Effector memory CD4-positive, alpha-beta T cell (primary cell): ENCODE measurements at places on chromosomes 3 and 15.

DNA sequence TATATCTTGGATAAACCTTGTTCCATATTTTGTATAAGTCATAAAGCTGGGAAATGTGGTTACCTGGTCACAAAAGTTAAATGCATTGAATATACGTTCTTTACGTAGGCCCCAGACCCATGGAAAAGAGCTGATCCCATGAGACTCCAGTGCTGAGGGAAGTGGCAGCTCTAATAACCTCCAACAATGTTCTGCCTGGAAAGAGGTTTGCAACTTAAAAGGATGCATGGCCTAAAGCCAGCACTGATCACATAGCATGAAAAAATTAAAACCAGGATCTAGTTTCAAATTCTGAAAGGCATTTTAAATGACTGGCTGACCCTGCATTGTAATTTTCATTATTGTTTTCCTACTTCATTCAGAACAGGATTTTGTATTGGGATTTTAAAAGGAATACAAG lies 27.9 kb upstream of the STRIT1 start:
- H3K4me3 ChIP-seq = no peak overlapping the region
- H3K27ac ChIP-seq = no peak overlapping the region
- no peaks in the 10 kb centered on the region for H3K27me3 ChIP-seq
- no peak for DNase-seq
- H3K36me3 ChIP-seq = no peaks in the 10 kb centered on the region
- no peaks in the 10 kb centered on the region for H3K4me1 ChIP-seq

DNA sequence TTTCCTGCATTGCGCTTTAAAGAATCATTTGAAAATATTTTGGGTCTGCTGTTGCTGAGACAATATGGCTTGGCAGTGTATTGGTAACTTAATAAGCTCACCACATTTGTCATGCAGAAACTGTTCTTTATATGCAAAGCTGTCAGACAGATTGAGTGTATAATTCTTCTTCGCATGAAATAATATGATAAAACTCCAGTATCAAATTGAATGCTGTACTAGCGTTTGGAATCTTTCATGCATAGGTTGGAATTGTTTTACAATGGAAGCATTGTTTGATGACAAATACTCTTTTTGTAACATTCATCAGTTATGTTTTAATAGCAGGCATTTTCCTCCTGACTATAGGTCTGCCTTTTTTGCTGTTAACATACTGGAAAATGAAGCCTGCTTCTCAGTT lies 53.8 kb downstream of the RBMS3 start:
- H3K4me3 ChIP-seq = no peak overlapping the region
- H3K27me3 ChIP-seq = no peaks in the 10 kb centered on the region
- no peak overlapping the region for H3K27ac ChIP-seq
- H3K36me3 ChIP-seq = no peaks in the 10 kb centered on the region
- no peaks in the 10 kb centered on the region for H3K4me1 ChIP-seq

DNA sequence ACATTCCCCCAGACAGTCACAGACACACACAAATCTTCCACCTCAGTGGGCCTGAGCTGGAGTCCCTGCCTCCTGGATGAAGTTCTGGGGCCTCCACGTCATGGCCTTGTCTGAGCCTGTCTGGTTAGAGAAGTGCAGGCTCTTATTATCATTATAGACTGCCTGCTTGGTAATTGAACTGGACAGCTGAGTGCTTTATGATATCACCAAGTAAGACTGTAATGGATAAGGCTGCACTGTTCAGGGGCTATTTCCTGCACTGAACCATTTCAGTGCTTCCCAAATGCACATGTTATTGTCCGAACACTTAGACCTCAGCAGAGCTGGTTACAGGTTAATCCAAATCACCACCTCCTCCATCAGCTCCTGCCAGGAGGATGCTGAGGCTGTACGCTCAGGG lies 8.7 kb upstream of the ST6GAL1 start:
- H3K4me3 ChIP-seq = no peak overlapping the region
- H3K36me3 ChIP-seq = no peaks in the 10 kb centered on the region
- no peak for DNase-seq
- H3K27me3 ChIP-seq = no peaks in the 10 kb centered on the region
- no peak overlapping the region for H3K27ac ChIP-seq

- H3K27me3 ChIP-seq = no peaks in the 10 kb centered on the region
- no peak overlapping the region for H3K27ac ChIP-seq
- DNase-seq = no peak
- H3K4me3 ChIP-seq = no peak overlapping the region
- H3K36me3 ChIP-seq = no peaks in the 10 kb centered on the region
- H3K4me1 ChIP-seq = no peaks in the 10 kb centered on the region
Observed at GRCh38 chr15:36994790-36995189, 105.6 kb downstream of the MEIS2 start.

DNA sequence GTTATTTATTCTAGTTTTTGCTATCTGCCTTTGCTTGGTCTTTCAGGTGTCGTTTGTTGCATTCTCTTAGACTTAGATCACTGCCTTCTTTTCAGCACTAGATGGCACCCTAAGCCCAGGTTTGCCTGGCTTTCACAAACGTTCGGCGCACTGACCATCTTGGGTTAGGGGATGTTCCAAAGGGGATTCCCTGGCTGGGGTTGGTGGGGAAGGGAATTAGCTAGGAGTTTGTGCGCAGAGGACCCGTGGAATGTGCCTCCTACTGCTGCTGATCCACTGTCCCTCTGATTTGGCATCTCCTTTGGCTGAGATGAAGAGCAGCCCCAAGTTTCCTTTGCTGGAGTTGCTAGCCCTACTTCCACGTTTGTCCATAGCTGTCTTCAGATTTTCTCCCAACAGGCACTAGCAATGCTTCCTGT lies 33.9 kb downstream of the PFN2 start:
- no peak overlapping the region for H3K27ac ChIP-seq
- no peak overlapping the region for H3K4me3 ChIP-seq
- DNase-seq = peak; percentile 7
- H3K36me3 ChIP-seq = peaks cover 10% of the 10 kb centered on the region

GRCh38 chr15:63918901-63919348 lies 85.2 kb upstream of the HERC1 start:
- DNase-seq = no peak
- H3K27me3 ChIP-seq = no peaks in the 10 kb centered on the region
- H3K36me3 ChIP-seq = no peaks in the 10 kb centered on the region
- H3K4me3 ChIP-seq = no peak overlapping the region
- H3K27ac ChIP-seq = no peak overlapping the region

GRCh38 chr3:30305021-30305420 lies 301.4 kb upstream of the TGFBR2 start:
- no peak overlapping the region for H3K4me3 ChIP-seq
- no peak for DNase-seq
- no peak overlapping the region for H3K27ac ChIP-seq
- H3K4me1 ChIP-seq = no peaks in the 10 kb centered on the region
- H3K36me3 ChIP-seq = no peaks in the 10 kb centered on the region

GRCh38 chr15:63299943-63300575 lies 22.7 kb downstream of the APH1B start:
- no peak for DNase-seq
- H3K27ac ChIP-seq = no peak overlapping the region
- H3K36me3 ChIP-seq = peaks cover 24% of the 10 kb centered on the region
- H3K27me3 ChIP-seq = no peaks in the 10 kb centered on the region

DNA sequence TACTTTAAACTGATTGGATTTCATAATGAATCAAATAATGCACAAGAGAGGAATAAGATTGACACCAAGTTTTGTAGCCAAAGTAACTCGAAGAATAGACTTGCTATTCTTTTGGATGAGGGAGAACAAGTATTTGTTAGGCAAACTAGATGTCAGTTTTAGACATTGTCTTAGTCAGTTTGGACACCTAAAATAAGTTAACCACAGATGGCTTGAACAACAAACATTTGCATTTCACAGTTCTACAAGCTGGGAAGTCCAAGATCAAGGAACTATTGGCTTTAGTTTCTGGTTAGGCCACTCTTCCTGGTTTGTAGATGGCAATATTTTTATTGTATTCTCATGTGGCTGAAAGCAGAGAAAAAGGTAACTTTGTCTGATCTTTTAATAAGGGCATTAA lies 61.3 kb upstream of the OSTN start:
- H3K36me3 ChIP-seq = no peaks in the 10 kb centered on the region
- H3K27ac ChIP-seq = no peak overlapping the region
- DNase-seq = no peak
- no peaks in the 10 kb centered on the region for H3K27me3 ChIP-seq
- no peak overlapping the region for H3K4me3 ChIP-seq

GRCh38 chr3:189365609-189366564 lies 194.1 kb downstream of the TPRG1 start:
- H3K4me3 ChIP-seq = no peak overlapping the region
- no peak for DNase-seq
- no peaks in the 10 kb centered on the region for H3K27me3 ChIP-seq
- H3K4me1 ChIP-seq = no peaks in the 10 kb centered on the region
- no peak overlapping the region for H3K27ac ChIP-seq

DNA sequence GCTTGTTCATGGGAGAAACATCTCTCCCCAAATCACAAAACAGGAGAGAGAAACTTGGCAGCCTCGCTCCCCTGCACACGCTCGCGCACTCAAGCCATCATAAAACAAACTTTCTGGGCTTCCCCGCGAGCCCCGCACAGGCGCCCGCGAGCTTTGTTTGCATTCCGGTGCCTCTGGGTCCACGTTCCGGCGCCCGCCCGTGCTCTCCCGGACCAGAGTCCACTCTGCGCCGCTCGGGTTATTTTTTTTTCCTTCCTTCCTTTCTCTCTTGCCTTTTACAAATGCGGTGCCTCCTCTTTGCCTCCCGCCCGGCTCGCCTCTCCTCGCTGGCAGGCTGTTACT lies 363 bp downstream of the MAGI1 start:
- DNase-seq = no peak
- H3K36me3 ChIP-seq = no peaks in the 10 kb centered on the region
- H3K27me3 ChIP-seq = peaks cover 24% of the 10 kb centered on the region
- no peaks in the 10 kb centered on the region for H3K4me1 ChIP-seq
- H3K4me3 ChIP-seq = no peak overlapping the region

DNA sequence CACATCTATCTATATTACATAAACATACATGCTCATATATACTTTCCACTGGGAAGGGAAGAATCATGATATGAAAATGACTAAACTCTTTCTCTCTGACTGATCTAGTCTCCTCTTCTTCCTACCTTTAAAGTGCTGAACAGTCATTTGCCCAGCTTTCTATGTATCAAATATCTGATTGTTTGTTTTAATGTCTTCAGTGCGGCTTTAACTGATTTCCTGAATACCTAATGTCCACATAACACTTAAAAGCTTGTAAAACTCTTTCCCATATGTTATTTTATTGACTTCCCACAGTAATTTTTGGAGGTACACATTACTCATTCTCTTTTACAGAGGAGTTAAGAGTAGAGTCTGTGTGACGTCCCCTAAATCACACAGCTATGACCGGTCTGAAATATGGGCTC lies 28.2 kb downstream of the CPOX start:
- peak overlapping the region; percentile 6 for H3K4me3 ChIP-seq
- no peaks in the 10 kb centered on the region for H3K27me3 ChIP-seq
- H3K36me3 ChIP-seq = no peaks in the 10 kb centered on the region
- peak overlapping the region; percentile 87 for H3K27ac ChIP-seq
- H3K4me1 ChIP-seq = peaks cover 48% of the 10 kb centered on the region

GRCh38 chr3:191030491-191030890 lies 168.0 kb upstream of the GMNC start:
- no peak overlapping the region for H3K4me3 ChIP-seq
- DNase-seq = no peak
- H3K27me3 ChIP-seq = no peaks in the 10 kb centered on the region
- H3K4me1 ChIP-seq = no peaks in the 10 kb centered on the region
- no peaks in the 10 kb centered on the region for H3K36me3 ChIP-seq

GRCh38 chr3:109089265-109089664 lies 28.7 kb downstream of the MORC1 start:
- H3K36me3 ChIP-seq = no peaks in the 10 kb centered on the region
- no peak overlapping the region for H3K4me3 ChIP-seq
- no peaks in the 10 kb centered on the region for H3K4me1 ChIP-seq
- DNase-seq = no peak
- H3K27me3 ChIP-seq = no peaks in the 10 kb centered on the region

GRCh38 chr3:160676547-160677303 lies at the start of gene ARL14:
Gene ARL14 (plus strand): TSS chr3:160677160. CDS start chr3:160677347, 187 bp downstream.
- H3K27me3 ChIP-seq = no peaks in the 10 kb centered on the region
- no peak for DNase-seq
- no peak within 1 kb of the TSS for H3K27ac ChIP-seq
- H3K36me3 ChIP-seq = no peaks in the 10 kb centered on the region

DNA sequence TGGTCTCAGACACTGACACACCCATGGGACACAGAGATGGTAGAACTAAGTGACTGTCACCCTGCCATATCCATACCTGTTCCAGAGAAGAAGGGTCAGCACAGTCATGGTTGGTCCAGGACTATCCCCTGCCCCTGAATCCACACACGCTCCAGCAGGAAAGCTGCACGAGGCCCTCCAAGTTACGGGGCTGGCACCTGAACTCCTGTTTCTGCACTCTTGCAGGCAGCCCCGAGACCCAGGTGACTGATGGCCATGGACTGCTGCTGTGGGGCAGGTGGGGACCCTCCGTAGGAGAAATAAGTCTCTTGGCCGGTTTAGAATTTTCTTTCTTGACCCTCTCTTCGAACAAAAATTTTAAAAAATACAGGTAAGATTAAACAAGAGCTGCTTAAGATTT lies 30.6 kb downstream of the CHDH start:
- H3K36me3 ChIP-seq = no peaks in the 10 kb centered on the region
- DNase-seq = no peak
- H3K27ac ChIP-seq = no peak overlapping the region
- H3K4me1 ChIP-seq = no peaks in the 10 kb centered on the region

DNA sequence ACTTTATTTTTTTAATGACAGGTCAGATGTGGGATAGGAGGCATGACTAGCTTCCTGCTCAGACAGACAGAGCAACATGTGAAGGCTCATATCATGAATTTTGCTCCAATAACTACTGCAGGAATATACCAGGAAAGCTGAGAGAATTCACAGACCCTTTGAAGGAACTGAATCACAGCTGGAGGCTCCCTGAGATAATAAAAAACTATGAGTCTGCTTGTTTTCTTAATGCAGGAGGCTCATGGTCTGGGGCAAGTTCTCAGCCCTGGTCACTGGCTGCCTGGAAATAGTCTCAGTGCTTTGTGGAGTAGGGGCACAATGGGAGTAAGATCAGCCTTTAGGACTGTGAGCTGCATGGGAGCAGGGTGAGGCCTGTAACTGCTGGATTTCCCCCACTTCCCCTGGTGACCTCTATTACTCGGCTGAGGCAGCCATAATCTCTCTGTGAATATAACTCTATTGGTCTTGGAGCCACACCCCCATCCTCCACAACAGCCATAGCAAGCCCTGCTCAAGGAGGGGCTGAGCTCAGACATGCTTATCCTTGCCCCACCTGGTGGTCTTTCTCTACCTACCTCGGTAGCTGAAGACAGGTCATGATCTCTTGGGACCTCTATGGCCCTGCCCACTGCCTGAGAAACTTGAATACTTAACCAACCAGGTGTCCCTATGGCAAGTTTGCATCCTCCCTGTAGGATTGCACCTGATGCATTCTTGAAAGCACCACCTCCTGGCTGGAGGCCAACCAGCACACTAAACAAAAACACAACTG lies 281.6 kb upstream of the TMCO5A start:
- no peaks in the 10 kb centered on the region for H3K27me3 ChIP-seq
- no peak overlapping the region for H3K4me3 ChIP-seq
- no peaks in the 10 kb centered on the region for H3K4me1 ChIP-seq
- H3K27ac ChIP-seq = no peak overlapping the region

DNA sequence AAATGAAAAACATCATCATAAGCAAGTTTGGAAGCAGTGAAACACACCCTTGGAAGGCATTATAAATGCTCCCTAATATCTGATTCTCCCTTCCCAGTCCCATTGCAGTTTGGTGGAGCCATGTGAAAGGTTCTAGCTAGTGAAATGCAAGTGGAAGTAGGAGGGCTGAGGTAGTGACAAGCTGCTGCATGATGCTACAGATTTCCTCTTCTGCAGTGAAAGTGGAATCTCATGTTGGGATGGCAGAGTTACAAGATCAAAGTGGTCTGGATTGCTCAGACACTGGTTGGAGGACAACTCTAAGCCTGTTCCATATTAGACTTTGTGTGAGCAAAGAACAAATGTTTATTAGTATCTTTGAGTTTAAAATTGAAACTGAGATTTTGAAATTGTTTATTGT lies 3.3 kb upstream of the PDCD6IP start:
- H3K4me3 ChIP-seq = no peak overlapping the region
- H3K4me1 ChIP-seq = peaks cover 2% of the 10 kb centered on the region
- no peaks in the 10 kb centered on the region for H3K36me3 ChIP-seq
